ENCODE measurements at places on chromosomes 7 and 10.
A peak's percentile ranks its signal among the peaks of the same experiment; 100 is the strongest.

DNA sequence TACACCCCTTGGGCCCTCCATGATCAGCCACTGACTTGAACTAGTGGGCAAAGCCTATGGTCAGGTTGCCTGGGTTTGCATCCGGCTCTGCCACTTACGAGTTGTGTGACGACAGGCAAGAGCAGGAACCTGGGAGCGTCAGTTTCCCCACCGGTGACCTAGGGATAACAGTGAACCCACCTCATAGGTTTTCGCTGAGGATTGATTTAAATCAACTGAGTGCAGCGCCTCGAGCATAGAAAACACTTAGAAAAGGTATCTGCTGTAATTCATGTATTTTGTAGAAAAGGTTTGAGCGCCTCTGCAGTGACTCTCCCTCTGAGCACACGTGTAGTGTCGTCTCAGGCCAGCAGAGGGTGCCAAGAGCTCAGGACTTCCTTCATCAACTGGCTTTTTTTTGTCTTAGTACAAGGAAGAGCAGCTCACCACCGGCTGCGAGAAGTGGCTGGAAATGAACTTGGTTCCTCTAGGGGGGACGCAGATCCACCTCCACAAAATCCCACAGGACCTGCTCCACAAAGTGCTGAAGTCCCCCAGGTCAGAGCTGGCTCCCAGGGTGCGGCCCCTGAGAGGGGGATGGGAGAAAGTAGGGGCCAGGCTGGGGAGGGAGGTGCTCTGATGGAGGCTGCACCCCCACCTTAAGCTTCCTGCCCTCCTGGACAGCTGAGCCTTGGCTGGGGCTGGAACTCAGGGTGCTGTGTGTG, 27.7 kb downstream of the BTBD16 start:
- DNase-seq: peak; percentile 89

DNA sequence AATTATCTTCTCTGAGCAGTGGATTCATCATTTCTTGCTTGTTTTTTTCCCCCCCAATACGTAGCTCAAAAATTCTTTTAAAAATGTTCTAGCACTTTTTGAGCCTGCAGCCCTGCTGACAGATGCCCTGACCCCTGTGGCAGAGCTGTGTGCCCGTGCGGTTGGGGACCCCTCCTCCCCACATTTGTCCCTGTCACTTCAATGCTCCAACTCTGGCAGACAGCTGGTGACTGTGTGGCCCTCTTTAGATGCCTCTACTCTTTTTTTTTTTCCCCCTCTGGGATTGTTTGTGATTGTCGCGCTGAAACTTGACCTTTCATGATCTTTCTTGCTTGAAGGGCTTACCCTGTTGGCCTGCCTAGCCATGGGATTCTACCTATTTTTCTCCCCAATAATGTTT, 214.1 kb downstream of the TMEM178B start:
- DNase-seq: no peak

DNA sequence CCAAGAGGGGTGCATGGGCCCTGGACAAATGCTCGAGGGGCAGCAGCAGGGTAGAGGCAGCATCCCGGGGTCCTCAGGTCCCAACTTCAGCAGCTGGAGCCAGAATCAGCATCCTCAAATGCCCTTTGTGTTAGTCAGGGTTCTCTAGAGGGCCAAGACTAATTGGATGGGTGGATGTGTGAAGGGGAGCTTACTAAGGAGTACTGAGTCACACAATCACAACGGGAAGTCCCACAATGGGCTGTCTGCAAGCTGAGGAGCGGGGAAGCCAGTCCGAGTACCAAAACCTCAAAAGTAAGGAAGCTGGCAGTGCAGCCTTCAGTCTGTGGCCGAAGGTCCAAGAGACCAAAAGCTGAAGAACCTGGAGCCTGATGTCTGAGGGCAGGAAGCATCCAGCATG, 162.9 kb upstream of the TCERG1L start:
- DNase-seq: peak; percentile 77

- DNase-seq: peak; percentile 64
Observed at GRCh38 chr10:6348096-6348874, 145.6 kb downstream of the PFKFB3 start.

DNA sequence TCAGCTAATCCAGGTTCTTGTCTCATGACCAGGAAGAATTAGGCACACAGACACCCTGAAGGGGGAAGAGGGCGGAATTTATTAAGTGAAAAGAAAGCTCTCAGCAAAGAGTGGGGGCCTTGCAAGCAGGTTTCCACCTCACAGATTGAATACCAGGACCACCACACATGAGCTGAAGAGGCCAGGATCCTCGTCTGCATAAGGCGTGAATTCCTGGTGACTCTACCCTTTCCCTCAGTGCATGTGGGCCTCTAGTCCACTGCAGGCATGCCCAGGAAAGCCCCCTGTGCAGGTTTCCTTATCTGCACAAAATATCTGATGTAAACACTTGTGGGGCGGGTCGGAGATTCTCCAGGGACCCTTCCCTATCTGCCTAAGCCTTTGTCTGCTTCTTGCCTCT, 782.1 kb upstream of the LRRN3 start:
- no peak for DNase-seq

DNA sequence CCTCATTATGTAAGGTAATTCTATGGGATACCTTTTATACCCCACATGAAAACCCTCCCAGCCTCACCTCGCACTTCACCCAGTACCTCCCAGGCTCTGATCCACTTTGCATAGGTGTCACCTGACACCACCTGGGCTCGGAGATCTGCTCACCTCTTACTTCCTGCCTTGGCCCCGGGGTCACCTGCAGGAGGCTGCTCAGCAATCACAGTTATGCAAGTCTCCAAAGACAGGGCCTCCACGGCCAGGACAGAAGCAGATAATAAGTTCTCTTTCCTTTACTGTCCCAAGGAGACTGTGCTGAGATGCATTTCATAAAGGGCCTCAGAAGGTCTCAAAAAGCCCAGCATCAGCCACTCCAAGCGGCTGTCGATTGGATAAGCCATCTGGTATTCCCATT, 112.4 kb upstream of the PPP2R2D start:
- no peak for DNase-seq

DNA sequence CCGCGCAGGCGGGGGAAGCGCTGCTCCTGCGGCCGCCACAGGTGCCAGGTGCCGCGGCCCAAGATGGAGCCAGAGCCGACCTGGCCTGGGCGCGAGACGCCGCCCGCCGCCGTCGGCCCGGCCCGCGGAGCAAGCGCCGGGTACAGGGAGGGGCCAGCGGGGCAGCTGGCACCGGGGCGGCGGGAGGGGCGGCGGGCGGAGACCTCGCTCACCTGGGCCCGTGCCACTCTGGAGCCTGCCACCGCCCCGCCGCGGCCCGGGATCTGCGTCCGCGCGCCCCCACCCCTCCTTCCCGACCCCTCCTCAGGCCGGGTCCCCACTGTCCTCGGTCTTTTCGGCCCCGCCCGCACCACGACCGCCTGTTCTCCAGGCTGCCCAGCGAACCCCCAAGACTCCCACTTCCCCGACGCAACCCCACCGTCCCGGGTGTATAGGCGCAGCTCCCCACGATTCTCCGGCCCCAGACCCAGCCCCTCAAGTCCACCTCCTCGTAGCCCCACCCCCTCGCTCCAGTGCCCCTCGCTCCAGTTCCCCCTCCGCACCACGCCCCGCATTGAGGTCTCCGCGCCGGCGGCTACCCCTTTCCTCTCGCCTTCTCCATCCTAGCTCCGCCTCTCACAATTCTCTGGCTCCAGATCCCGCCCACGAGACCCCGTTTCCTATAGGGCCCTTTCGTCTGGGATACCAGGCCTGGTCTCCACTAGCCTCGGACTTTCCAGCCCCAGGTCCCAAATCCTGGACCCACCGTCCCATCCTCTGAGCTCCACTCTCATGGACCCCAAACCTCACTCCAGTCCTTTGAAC, at the start of gene GPRIN2:
Gene GPRIN2, minus strand, starts transcription at position 144 of the 804 bp plus-strand sequence. CDS start 5,922 bp downstream, outside the sequence.
- no peak for DNase-seq

DNA sequence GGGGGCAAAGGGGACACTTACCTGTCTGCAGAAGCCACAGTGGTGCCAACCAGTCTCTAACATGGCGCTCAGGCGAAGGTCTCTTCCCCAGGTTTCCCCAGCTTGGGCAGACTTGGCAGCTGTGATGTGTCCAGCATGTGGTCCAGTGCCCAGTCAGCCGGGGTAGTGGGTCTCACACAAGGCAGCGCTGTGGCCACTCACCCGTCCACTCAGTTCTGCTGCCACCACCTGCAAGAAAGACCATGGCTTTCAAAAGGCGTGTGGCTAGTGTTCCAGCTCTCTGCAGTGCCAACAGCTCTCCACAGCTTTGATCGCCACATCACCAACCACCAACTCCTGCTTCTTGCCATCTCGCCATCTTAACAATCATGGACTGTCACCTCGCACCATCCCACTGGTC, 259.6 kb downstream of the USP6NL start:
- no peak for DNase-seq

DNA sequence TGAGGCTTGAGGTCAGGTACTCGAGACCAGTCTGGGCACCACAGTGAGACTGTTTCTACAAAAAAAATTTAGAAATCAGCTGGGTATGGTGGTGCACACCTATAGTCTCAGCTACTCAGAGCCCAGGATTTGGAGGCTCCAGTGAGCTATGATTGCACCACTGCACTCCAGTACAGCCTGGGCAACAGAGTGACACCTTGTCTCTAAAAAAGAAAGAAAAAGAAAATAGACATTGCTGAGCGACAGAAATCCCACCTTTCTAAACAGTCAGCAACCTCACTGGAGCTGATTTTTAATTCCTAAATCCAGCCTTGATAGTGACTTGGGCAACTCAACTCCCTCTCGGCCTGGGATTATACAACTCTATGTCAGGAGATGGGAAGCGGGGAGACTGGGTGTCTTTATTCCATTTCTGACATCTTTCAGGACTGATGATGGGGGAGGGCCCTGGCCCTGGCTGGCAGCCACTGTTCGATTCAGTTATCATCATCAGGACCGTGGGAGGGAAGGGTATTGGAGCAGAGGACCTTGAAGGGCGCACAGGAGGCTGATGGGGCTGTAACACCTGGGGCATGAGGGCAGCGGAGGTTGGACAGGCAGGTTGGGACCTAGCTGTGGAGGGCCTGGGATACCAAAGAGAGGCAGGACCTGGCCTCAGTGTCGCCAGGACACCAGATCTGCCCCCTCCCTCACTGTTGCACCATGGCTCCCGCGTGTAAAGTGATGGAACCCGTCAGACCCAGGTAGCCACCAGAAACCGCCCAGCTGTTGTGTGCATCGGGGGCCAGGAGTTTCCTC, 14.7 kb downstream of the HSPB1 start:
- DNase-seq: no peak

DNA sequence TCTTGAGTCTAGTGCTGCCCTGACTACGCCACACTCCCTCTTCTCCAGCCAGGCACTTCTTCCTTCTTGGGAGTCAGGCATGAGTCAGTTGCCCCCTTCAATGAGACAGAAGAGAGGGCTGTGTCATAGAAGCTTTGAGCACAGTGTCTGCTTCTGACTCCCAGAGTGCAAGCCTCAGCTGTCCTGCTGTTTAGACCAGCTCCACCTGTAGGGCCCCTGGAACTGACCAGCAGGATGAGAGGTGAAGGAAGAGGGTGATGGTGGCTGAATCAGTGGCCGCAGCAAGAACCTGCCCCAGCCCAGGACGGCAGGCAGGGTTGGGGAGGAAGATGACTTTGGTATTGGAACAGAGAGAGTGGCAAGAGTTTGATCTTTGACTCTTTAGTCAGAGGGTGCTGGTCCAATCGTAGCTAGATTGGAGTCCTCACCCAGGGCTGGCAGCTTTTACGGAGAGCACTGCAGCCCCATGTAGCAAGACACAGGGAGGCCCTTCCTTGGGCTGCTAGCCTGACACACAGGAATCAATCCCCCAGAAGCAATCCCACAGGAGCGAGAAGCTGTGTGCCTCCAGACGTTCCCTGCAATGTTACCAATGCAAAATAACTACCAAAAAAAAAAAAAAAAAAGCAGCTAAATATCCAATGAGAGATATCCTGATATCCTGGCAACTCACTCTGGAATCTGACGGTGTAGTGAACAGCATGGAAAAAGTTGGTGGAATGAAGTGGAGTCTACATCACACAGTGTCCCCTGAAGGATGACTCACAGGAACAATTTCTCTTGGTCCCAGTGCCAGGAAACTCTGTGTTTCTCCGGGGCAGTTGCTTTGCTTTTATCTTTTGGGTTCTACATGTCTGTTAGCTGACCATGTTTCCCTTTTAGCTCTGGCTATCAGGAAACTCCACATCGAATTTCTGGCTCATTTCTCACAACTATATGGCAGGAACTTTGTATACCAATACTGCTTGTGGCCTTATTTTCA, 6.9 kb downstream of the C10orf62 start:
- peak; percentile 96 for DNase-seq

- DNase-seq: peak; percentile 96
Observed at GRCh38 chr7:38321515-38321944, 48.1 kb upstream of the TARP start.

Measured in GM23248 (cell line).